ENCODE measurements at places on chromosomes 4 and X. TPM values are rescaled to one million over a fixed set of nuclear protein-coding genes. Genes with fewer than 3 reads are reported as not detected.

SLC10A6 gene
- 0.40 TPM for total RNA-seq

GABRA4 gene
- not detected for total RNA-seq

RAB9B gene
- total RNA-seq = 0.40 TPM

HCFC1 gene
- total RNA-seq = 56.9 TPM

BGN gene
- total RNA-seq = 34.2 TPM

PSAPL1 gene
- not detected for total RNA-seq

UGT8 gene
- not detected for total RNA-seq

CFI gene
- 39.3 TPM for total RNA-seq

TMPRSS11F gene
- not detected for total RNA-seq

Measured in thoracic aorta endothelial cell (primary cell).